ENCODE measurements at places on chromosomes 11 and 22.

DNA sequence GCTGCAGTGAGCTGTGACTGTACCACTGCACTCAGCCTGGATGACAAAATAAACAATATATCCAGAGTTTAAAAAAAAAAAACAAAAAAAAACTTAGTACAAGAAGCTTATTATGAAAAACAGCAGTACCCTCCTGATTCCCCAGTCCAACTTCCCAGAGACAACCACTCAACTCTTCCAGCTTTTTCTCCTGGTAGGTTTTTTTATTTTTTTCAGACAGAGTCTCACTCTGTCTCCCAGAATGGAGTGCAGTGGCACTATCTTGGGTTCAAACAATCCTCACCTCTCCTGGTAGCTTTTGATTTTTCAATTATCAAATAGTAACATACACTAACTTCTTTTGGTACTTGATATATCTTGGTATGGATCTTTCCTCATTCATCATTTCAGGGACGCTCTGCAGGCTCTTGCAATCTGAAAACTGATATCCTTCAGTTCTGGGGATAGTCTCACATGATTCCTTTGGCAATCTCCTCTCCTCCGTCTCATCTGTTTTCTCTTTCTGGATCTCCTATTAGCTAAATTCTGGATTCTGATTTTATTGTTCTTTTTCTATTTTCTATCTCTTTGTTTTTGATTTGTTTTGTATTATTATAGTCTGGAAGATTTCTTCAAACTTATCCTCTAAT, 44.9 kb downstream of the ALG9 start:
- DNase-seq = no peak

GRCh38 chr22:37269936-37270678, 12.2 kb upstream of the CYTH4 start:
- no peak for DNase-seq

DNA sequence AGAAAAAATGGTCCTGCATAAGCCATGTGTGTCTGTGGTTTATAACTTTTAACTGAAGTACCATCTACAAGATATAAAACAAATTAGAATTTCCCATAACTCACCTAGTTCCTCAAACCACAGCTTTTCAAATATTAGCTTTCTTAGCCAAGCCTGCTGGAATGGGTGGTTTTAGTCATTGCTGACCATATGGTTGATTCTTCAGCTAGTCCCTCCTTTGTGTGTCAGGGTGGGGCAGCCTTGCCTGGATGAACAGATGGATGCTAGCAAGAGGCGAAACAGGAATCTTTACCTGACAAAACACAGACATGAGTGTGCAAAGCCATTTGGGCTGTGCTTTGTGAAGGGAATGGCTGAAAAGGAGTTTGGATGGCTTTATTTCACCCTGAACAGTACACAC, 6.9 kb upstream of the B3GNT6 start:
- no peak for DNase-seq

GRCh38 chr22:27219036-27219435, 561.6 kb downstream of the MIAT start:
- no peak for DNase-seq

GRCh38 chr11:66172146-66172545, 96.3 kb upstream of the RAB1B start:
- peak; percentile 31 for DNase-seq

DNA sequence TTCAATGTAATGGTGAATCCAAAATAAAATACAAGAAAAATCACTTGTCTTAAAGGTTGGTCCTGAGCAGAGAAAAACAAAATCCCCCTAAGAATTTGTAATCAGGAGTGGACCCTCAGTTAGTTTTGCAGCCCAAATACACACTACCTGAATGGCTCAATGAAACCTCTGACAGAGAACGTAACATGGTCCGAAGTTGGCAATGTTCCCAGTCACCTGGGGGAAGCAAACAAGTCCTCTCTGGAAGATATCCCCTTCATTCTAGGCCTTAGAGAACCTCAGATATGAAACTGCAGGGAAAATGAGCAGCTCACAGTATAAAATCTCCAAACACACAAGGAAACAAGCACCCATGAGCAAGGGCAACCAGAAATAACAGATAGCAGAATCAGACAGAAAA, 58.2 kb downstream of the MORC2 start:
- no peak for DNase-seq

DNA sequence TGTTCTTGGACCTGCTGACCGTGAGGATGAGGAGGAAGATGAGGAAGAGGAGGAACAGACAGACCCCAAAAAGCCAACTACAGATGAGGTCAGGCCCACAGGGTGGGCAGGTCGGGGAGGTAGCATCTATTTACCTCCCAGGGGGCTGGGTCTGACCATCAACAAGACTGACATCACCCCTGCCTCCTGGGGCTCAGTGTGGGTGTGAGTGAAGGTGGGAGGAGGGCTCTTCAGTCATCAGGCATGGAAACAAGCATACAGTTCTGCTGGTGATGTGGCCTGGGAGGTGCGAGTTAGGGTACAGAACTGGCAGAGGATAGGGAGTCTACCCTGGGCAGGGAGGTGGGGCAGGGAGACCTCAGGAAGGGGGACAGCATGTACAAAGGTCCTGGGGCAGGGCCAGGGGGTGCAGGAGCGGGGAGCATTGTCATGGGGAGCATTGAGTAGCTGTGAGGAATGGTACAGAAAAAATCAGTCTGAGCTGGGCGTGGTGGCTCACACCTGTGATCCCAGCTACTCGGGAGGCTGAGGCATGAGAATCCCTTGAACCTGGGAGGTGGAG, 8.9 kb downstream of the PLCB3 start:
- DNase-seq = no peak

- no peak for DNase-seq
Measured at GRCh38 chr11:73195191-73196007, 22.7 kb upstream of the P2RY2 start.

DNA sequence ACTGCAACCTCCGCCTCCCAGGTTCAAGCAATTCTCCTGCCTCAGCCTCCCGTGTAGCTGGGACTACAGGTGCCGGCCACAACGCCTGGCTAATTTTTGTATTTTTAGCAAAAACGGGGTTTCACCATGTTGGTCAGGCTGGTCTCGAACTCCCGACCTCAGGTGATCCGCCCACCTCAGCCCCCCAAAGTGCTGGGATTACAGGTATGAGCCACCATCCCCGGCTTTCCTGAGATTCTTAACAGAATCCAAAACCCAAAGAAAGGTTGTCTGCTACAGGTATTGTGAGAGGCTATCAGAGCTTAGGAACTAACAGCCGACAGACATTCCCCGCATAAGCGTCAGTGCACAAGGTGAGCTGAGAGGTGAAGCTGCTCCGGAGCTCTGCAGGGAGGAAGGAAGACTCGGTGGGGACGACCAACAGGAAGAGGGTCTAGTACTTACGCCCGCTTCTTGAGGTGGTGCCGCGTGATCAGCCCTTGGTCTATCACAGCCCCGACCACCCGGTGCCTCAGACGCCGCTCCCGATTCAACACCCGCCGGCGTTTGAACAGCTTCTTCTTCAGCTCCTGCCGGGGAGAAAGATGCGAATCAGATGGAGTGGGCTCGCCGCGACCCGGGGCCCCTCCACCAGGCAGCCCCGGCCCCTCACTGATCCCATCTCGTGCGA, 470 bp downstream of the C11orf98 start:
- no peak for DNase-seq

- no peak for DNase-seq
Measured at GRCh38 chr11:79400717-79401330, 40.0 kb downstream of the TENM4 start.

GRCh38 chr22:47367107-47367690, 604.7 kb downstream of the TBC1D22A start:
- no peak for DNase-seq

GRCh38 chr11:46597609-46598219, 3.9 kb upstream of the AMBRA1 start:
- no peak for DNase-seq

- DNase-seq = no peak
Measured at GRCh38 chr11:126176853-126177470, 34.5 kb downstream of the RPUSD4 start.

DNA sequence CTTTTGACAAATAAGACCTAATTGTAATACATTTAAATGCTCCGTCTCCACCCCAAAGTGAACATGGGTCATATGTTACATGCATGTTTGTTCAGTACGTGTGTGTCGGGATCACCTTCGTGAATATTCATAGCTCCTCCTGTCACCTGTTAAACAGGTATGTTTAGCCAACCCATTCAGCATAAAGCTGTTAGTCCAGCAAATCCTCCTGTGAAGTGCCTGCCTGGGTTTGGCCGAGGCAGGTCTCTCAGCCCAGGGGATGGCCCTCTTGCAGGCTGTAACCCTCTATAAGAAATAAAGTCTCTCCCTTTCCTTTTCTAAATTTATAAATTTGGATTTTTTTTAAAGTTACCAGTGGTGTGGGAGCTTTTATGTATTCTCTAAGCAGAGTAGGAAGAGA, 38.9 kb upstream of the NTM start:
- DNase-seq = no peak

GRCh38 chr22:50507421-50507990, at the start of gene LMF2:
Gene LMF2 (minus strand): TSS chr22:50507702. CDS start chr22:50507675, 27 bp downstream.
- no peak for DNase-seq

DNA sequence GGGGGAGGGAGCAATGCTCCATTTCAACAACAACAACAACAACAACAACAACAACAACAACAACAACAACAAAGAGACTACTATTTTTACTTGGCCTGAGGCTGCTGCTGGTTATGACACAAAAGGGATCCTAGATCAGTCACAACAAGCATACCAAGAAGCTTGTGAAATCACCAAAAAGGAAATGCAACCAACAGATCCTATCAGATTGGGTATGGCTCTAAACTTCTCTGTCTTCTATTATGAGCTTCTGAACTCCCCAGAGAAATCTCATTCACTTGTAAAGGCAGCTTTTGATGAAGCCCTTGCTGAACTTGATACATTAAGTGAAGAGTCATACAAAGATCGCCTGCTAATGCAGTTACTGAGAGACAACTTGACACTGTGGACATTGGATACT, 10.5 kb upstream of the MS4A2 start:
- no peak for DNase-seq

- DNase-seq = no peak
Measured at GRCh38 chr11:113350336-113351067, 36.1 kb downstream of the TTC12 start.

GRCh38 chr11:26753723-26754504, 32.1 kb upstream of the SLC5A12 start:
- DNase-seq = peak; percentile 79

DNA sequence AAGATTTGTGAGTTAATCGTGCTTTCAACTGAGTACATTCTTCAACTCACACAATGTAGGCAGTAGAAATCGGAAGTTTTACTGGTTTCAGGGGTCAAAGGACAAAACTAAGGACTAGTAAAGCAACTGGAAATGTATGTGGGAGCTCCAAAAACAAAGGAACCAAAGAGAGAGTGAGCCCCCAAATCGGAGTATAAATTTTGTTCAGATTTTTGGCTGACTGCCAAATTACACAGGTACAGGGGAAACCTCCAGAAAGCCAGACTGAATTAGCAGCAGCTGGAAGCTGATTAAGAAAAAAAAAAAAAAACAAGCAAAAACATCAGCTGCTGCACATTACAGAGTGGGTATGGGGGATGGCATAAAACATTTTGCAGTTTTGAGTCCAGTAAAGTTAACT, 75.2 kb upstream of the GNAZ start:
- DNase-seq = no peak

GRCh38 chr11:12552692-12553091, 121.5 kb upstream of the TEAD1 start:
- peak; percentile 91 for DNase-seq

DNA sequence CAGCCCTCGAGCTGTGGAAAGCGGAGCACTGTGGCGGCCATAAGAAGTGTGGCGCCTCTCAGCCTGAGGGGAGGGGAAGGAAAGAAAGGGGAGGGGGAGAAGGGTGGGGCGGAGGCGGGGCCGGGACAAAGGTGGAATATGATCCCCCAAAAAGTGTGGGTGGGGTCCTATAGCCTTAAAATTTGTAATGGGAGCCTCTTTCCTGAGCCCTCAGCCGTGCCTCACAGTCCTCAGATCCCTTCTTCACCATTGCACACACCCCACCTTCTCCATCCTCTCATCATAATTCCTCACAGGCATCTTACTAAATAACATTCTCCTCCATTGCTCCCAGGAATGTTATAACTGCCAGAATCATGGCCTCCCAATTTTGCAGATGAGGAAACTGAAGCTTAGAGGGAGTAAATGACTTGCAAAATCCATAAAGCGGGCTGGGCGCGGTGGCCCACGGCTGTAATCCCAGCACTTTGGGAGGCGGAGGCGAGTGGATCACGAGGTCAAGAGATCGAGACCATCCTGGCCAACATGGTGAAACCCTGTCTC, 600 bp upstream of the RAB6A start:
- DNase-seq = no peak

DNA sequence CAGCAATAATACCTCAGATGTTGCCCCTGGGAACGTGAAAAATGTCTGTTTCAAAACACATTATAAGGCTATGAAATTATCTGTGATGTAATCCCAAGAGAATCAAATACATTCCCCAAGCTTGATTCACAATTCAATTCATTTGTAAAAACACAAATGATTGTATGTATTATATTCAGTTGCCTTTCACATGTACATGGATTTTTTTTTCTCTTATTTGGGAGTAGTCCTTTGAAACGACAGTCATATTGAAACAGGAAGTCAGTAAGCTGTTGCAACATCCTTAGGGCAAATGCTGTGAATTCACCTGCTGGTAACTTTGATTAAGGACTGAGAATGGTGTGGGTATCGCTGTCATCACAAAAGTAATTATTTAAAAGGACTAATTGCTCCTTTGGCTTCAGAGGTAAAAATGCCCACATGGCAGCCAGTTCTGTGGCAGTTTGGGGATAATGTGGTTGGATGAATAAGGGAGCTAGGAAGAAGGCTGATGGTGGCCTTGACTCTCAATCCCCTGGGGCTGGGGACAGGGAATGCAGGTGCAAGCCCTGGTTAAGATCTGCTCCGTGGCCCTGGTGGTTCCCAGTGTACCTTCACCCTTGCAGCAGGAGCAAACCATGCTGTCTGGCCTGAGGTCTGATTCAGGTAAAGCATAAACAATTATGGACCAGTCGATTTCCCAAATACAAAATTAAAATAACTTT, 13.2 kb downstream of the EHF start:
- DNase-seq = peak; percentile 46

- DNase-seq = peak; percentile 70
Measured at GRCh38 chr11:76629116-76629852, 41.3 kb downstream of the LRRC32 start.

- no peak for DNase-seq
Measured at GRCh38 chr11:5200582-5200981, at the start of gene OR51V1. Gene OR51V1 (minus strand): TSS chr11:5200682. CDS start chr11:5200682, 0 bp downstream.

GRCh38 chr11:44788536-44789261, 61.9 kb downstream of the TSPAN18 start:
- DNase-seq = peak; percentile 61

GRCh38 chr11:35723493-35723892, 60.9 kb downstream of the TRIM44 start:
- DNase-seq = no peak

GRCh38 chr11:122319691-122320620, 203.9 kb upstream of the BLID start:
- no peak for DNase-seq

GRCh38 chr11:70409871-70410270, 11.5 kb downstream of the CTTN start:
- no peak for DNase-seq

Measured in fibroblast of skin of right quadriceps (primary cell).